LNCaP clone FGC (cell line): ENCODE measurements at places on chromosomes 6 and 20.

- no peak for DNase-seq
These were observed 1.3 kb upstream of the CARMIL1 start for GRCh38 chr6:25277857-25278256.

GRCh38 chr6:13404228-13404891 lies 76.0 kb upstream of the TBC1D7 start:
- DNase-seq, result no peak

- DNase-seq, result no peak
These were observed 98.8 kb downstream of the SEL1L2 start for GRCh38 chr20:13891575-13891974.

- DNase-seq, result no peak
These were observed 21.6 kb downstream of the DLL1 start for GRCh38 chr6:170269151-170269845.

DNA sequence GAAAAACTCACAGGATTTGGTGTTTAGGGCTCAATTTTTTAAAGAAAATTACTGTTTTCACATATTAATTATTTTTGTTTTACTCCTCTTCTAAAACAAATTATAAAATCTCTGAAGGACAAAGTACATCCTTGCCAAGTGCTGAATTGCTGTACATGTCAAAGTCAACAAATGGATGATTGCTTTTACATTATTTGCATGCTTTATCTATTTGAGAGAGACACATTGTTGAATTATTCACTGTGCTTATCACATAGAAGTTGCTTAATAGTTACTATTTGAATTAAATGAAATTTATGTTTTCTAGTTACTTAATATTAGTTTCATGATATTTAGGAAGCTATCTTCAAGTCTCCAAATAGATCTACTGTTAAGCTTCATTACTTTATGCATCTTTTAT lies 318.6 kb upstream of the PTCHD4 start:
- DNase-seq, result no peak

DNA sequence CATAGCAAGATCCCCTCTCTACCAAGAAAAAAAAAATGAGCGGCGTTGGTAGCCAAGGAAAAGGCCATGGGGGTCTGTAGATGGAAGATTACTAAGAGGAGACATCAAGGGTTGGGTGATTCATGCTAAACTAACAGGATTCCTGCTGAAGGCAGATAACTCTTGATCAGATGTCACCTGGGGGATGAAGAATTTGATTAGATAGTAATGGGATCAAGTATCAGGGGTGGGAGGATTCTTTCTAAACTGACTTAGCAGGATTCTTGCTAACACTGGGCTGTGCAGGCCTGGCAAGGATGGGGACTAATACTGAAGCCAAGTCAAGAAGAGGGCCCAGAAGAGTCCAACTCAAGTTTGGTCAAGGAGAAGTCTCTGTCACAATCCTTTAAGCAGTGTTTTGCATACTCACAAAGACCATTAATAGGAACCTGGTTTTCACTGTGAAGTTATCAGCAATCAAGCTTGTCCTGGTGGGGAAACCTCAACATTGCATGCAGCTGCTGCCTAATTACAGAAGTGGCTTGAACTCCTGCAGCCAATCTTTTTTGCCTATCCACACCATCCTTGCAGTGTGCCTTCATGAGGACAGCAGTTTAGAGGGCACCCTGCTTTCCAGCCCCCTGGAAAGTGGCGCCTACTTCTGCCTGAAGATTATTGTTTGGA lies 61.3 kb downstream of the ANKRD6 start:
- no peak for DNase-seq

DNA sequence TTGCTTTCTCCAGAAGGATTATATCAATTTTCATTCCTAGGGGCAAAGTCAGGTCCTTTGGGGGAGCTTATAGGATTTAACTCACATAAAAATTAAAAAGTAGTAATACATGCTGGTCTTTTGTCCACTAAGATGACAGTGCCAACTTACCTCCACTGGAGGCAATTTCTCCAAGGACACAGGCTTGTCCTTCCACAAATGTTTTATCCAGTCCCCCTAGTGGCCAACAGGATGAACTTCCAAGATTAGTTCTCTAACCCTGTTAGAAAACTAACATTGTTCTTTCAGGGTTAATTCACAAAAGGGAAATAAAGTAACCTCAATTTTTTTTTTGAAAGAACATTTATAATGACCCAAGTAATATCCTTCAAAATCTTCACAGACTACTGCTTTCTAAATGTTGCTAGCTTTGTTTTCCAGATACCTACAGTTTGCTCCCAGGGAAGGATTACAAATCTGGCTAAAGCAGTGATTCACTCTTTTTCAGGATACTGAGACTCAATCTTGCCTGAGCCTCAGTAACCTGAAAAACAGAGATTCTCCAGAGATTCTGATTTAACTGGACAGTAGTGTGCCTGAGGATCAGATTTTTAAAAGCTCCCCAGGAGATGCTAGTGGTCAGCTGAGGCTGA lies 31.7 kb upstream of the UBR2 start:
- peak; percentile 42 for DNase-seq

GRCh38 chr6:95203153-95203754 lies 374.1 kb upstream of the MANEA start:
- peak; percentile 44 for DNase-seq

- DNase-seq, result no peak
These were observed 24.9 kb upstream of the IER3 start for GRCh38 chr6:30769088-30769852.

DNA sequence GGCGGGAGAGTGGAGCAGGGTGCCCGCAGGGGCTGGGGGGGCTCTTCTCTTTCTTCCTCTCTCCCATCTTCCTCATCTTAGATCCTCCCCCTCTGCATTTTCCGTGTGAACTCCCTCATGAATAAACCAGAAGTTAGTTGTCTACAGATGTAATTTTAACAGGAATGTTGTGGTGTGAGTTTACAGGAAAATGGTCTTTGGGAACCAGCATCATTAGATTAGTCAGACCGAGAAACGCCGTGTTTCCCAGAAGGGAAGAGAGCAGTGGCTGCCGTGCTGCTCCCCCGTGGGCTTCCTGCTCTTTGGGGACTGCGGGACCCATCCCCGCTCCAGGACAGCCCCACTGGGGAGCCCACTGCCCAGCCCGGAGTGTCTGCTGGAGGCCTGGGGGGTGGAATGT lies 3.4 kb downstream of the MYT1 start:
- DNase-seq, result no peak
